ENCODE measurements at places on chromosomes 7 and 10.
A peak's percentile ranks its signal among the peaks of the same experiment; 100 is the strongest.

- DNase-seq: no peak
Observed at GRCh38 chr10:34489411-34489810, 325.7 kb downstream of the PARD3 start.

DNA sequence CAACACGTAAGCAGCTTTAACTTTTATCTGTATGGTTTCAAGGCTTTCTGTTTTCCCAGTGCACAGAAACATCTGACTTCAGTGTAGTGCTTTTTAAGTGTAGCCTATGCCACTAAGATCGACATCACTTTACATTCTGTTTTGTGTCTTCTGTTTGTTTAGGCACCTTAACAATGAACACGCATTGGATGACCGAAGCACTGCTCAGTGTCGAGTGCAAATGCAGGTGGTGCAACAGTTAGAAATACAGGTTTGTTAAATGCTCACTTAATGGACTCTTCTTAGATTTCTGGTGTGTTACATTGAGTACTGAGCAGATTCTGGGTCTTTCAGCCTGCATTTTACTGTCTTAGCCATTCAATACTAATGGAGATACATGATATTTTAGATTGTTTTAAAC is 237.4 kb downstream of the FOXP2 start:
- DNase-seq: no peak

- DNase-seq: no peak
Observed at GRCh38 chr7:123771256-123771655, 22.5 kb upstream of the WASL start.

GRCh38 chr7:115299397-115300037 is 377.6 kb downstream of the MDFIC start:
- no peak for DNase-seq

- DNase-seq: no peak
Observed at GRCh38 chr10:50417486-50417885, 166.2 kb upstream of the ASAH2 start.

DNA sequence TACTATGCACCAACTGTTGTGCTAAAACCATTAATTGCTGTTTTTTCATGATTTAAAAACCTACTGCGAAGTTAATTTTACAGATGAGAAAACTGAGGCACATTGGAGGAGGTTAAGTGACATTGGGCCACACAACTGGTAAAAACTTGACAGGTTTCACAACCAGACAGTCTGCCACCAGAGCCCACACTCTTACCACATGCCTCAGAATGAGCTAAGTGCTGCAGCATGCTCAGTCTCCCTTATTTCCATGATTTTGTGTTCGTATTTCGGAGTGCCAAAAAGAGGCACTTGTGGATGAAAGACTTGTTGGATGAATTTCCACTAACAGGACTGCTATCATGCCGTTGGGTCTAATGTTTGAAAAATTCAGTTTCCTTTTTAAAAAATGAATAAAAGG is 77.4 kb downstream of the PCLO start:
- no peak for DNase-seq

- DNase-seq: no peak
Observed at GRCh38 chr7:123719197-123719721, 29.5 kb downstream of the WASL start.

DNA sequence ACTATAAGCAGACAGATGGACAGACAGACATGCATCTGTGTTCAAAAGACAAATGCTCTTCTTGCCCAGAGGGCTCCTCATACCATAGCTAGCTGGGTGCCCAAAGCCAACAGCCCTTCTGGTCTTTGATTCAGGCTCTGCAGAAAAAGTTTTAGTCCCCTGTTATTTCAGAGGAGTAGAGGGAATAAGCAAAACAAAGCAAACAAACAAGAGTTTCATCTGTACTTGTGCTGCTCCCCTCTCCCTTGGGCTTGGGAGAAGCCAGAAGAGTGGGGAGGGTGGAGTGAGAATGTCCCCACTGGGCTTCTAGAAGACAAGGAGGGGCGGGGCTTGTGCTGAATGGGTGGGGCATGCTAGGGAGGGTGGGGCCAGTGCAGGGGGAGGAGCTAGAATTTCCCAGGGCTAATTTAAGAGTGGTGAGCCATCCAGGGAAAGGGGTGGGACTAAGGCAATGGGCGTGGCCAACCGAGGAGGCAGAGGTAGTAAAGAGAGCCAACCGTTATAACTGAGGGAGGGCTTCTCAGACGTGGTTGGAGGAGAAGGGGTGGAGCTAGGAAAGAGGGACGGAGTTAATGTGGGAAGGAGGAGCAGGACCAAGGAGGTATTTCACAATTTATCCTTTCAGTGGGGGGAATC is 101.2 kb upstream of the MGMT start:
- no peak for DNase-seq

- DNase-seq: no peak
Observed at GRCh38 chr7:49322476-49322875, 398.1 kb downstream of the CDC14C start.

- DNase-seq: no peak
Observed at GRCh38 chr10:34380856-34381255, 434.2 kb downstream of the PARD3 start.

DNA sequence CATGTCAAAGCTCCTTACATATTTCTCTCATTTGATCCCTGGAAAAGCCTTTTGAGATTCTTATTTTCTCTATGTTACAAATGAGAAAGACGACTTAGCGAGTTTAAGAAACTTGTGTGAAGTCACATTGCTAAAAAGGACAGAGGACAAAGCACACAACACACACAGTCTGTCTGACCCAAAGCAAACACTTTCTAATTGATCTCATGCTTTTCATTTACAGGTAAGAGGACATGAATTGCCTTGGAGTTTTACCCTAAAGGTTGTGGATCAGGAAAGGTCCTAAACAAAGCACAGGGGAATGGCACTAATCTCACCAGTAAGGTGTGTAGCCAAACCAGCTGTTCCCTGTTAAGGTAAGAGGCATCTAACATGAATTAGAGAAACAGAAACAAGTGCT is 18.7 kb downstream of the SLC35G1 start:
- no peak for DNase-seq

DNA sequence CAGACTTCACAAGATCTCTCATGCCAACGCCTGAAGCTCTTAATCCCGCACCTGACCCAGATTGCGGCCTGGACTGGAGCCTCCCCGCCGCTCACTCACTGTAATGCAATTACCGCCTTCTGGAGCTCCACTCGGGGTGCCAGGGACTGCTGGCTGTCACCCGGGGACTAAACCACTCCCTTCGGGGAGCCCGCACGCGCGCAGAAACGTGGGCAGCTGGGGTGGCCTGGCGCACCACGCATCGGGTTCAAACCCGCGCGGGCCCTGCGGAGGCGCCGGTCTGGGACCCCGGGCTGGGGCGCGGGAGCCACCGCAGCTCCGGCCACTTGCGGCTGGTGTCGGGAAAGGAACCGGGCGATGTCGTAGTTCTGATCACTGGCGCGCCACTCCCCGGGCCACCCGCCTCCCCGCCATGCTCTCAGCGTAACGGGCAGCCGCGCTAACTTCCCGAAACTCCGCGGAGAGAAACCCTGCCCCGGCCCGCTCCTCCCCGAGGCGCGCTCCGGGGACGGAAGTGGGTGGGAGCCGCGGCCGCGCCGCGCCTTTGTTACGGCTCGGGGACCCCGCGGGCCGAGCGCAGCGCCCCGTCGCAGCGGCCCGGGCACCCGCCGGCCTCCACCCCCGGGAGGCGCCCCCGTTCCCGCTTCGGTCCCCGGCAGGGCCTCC is 100.3 kb upstream of the SVIL start:
- peak; percentile 38 for DNase-seq
